ENCODE measurements at places on chromosomes 2 and 18.

DNA sequence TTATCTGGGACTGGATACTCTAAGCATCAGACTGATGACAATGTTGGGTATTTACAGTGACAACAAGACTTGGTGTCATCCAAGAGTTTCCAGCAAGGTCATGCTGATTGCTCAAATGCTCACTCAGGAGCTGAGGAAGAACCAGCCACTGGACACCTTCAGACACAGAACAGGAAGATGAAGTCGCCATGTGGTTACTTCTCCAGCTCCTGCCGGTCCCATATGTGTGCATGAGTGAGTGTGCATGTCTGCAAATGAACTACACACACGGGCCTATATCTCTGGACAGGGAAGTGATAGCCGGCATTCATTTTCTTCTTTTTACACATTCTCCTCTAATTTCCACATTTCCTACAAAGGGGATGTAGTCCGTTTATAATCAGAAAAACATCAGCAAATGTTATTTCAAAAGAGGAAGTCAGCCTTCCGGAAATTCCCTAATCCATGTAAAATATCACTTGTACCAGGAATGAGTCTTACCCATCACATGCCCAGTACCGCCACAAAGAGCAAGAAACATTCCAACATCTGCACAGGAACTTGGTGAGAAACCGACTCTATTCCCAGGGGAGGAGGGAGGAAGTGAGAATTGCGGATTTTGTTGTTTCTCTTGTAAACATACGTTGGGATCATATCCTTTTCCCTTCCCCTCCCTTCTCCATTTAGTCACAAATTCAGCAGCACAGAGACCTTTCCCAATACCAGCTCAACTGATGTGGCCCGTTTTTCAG lies 10.8 kb downstream of the RFX8 start:
- DNase-seq, result no peak

GRCh38 chr18:51051105-51051712 lies 21.2 kb downstream of the SMAD4 start:
- no peak for DNase-seq

DNA sequence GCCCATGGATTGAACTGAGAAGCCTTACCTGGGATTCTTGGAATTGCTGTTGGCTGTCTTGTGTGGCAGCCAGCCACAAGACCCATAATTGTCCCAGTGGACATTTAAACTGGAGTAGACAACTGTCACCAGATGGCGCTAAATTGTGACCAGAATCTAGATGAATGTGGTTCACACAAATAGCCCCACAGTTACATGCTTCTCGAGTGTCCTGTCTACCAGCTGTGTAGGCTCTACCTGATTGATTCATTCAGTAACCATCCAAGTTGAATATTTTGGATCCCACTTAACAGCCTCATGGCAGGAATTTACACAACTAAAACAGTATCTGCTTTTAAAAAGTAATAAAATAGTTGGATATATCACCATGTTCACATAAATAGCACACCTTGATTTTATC lies 73.2 kb downstream of the MAP4K4 start:
- no peak for DNase-seq

DNA sequence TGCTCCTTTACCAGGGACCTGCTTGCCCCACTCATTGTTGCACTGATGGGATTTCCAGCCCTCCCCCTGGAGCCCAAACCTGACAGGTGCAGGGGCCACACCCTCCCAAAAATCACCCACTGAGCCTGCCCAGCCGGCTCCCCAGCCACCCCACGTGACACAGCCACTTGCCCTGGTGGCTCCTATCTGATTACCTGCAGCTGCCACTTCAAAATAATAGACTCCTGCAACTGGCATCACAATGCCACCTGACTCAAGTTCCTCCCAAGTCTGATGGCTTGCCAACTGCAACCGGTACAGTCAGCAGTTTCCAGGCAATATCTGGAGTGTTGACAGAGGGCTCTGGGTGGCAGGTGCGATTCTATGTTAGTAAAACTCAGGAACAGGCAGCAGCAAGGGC lies 66.2 kb downstream of the CRACDL start:
- no peak for DNase-seq

GRCh38 chr2:217158928-217159327 lies 299.1 kb upstream of the TNP1 start:
- no peak for DNase-seq

DNA sequence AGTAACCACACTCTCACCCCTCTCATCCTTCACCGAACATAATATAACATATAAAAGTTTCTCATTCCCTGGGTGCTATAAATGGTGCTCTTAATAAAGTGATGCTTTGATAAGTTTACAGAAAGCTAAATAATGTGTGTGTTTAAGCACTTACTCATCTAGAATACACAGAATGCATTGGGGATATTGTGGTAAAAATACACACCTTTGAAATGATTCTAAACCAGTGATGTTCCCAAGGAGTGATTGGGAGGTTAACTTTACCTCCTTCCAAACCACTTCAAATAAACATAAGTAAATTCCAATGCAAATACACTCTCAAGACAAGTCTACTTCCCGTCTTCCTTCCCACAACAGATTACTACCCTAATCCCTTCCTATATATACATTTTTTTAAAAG lies 85.3 kb upstream of the TWSG1 start:
- no peak for DNase-seq

GRCh38 chr18:5515011-5515784 lies 28.6 kb downstream of the EPB41L3 start:
- no peak for DNase-seq

GRCh38 chr2:224360801-224361251 lies 41.1 kb downstream of the FAM124B start:
- no peak for DNase-seq

DNA sequence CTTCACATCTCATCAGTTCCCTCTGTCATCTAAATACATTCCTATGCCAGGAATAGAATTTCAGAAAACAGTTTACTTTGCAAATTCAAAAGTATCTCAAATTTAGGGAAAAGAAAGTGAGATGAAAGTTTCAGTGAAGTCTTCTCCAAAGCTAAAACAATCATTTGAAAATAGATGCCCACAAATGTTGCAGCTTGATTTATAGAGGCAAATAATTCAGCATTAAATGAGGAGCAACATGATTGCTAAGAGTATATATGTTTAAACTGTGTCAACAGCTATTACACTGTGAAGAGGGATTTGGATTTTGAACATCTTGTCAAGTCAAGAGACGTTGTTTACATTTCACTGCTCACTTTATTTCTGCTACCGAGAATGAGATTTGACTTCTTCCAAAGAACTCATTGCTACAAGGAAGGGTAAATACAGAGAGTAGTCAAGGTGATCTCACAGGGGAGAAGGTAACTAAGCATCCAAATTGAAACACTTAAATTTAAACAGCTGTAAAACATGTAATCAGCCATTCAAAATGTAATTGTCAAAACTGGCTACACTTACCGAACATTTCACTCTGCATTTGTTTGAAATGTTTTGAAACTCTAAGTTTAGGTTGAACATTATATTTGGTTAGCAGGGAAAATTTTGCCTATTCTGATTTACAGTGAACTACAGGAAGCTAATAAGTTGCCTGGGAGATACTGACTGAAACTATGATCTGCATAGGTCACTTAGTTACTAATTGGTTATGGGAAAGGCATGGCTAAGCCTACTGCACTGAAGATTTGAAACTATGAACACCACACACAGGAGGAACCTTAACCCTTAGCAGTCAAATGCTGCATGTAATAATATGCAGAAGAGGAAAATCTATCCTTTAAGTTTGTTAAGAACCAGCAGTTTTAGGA lies 33.2 kb upstream of the GALNT3 start:
- no peak for DNase-seq

GRCh38 chr2:104746299-104746698 lies 107.6 kb upstream of the POU3F3 start:
- no peak for DNase-seq

GRCh38 chr18:44909191-44909719 lies 228.6 kb downstream of the SETBP1 start:
- DNase-seq, result no peak

GRCh38 chr2:134310107-134311079 lies 56.5 kb downstream of the MGAT5 start:
- no peak for DNase-seq

All from sigmoid colon (tissue), 7 donors.